ENCODE measurements at places on chromosomes 7 and 10.

DNA sequence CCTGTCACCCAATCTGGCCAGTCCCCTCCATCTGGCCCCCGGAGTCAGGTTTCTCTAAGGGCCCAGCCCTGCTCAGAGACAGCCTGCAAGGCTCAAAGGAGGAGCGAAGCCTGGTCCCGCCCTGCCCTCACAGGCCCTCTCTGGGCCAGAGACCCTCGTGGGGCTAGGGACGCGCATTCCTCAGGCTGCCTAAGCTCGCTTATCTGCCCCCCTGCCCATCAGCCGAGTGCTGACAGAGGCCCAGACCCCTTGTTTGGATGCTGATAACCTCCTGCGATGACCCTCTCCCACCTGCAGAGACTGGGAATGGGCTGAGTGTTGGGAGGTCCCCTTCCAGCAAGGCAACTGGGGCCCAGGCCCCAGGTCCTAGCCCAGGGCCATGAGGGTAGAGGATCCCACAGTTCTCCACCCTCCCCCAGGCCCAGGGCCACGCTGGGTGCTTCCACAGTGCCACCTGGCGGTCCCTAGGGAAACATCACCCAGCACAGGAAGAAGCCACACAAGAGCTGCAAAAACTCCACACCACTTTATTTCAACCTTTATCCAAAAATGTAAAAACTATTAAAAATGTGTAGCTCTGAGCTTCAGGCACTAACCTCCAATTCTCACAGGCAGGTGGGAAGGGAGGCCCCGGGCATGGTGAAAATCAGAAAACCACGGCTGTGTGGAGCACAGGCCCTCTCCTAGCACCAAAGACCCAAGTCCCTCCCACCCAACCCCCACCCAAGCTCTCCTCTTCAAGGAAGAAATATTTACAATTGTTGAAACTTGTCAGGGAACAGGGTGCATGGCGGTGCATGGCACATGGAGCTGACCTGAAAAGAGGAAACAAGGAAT lies 2.2 kb downstream of the NPM3 start:
- DNase-seq, result no peak

DNA sequence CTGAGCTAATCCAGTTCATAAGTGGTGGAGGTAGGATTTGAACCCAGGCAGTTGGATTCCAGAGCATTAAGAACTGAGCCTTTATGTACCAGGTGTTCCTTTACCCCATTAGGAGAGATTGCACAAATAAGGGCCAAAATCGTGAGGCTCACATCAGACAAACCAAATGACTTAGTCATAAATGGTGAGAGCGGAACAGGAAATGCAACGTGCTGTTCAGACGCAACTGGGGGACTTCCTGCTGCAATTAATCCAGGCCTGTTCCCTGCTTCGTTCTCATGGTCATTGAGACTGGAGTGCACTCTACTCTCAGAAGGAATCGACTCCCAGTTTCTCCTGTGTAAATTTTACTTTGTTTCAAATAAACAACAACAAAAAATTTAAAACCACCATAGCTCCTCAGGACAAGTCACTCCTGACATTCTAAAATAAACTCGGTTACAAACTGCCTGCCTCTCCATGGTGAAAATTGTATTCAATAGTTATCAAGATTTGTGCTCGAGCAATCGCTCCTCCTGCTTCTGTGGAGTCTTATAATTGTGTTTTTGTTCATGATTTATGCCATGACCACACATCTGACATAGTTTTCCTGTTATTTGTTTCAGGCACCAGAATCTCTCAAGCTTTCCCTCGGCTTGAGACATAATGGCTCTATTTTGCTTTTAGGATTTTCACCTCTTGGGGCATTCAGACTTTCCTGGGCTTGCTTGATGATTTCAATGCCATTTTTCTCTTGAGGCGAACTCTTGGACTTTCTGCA lies 115.3 kb upstream of the BMPER start:
- no peak for DNase-seq

- DNase-seq, result no peak
Observed at GRCh38 chr7:44569959-44570358, 3.7 kb downstream of the DDX56 start.

GRCh38 chr10:32887481-32887880 lies 70.5 kb downstream of the ITGB1 start:
- no peak for DNase-seq

GRCh38 chr7:22666732-22667131 lies 60.3 kb upstream of the IL6 start:
- no peak for DNase-seq

DNA sequence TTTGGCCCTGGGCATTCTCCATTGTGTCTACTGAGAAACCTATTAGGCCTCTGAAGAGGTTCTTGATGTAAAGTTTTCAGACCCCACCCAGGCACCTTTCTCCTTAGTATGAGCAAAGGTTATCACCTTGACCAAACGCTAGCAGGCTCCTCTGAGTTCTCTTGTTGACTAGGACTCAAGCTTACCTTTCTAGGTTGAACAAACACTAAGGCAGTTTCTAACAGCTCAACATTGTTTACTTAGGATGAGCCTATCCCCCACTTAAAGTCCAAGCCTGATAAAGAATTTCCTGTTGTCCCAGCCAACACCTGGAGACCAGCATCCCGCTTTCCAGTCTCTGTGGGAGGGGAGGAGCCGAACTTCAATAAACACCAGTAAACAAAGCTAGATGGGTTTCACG lies 26.3 kb upstream of the ITGB8 start:
- no peak for DNase-seq

DNA sequence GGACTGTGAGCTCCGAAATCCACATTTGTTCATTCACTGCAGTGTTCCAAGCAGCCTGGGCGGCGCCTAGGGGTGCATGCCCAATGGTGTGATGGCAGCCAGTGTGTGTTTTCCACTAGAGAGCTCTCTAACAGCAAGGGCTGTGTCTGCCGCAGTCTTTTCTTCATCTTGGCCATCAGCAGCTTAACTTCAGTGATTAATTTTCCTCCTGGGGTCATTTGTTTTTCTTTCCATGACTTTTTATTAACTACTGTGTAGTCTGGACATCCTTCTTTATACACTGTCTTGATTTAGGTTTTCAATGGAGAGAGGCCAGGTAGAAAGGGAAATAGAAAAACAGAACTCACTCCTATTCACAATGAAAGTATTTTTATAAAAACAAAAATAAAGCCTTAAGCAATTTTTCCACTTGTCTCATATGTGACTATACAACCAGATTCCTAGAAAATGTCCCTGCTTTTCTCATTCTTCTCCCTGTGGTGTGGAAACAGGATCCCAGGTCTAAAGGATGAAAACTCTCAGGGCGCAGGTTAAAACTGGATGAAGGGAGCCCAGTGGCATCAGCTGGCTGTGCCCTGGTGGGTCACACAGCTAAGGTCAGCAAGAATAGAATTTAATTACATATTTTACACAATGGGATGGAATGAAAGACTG lies 176.8 kb downstream of the PKD1L1 start:
- no peak for DNase-seq

DNA sequence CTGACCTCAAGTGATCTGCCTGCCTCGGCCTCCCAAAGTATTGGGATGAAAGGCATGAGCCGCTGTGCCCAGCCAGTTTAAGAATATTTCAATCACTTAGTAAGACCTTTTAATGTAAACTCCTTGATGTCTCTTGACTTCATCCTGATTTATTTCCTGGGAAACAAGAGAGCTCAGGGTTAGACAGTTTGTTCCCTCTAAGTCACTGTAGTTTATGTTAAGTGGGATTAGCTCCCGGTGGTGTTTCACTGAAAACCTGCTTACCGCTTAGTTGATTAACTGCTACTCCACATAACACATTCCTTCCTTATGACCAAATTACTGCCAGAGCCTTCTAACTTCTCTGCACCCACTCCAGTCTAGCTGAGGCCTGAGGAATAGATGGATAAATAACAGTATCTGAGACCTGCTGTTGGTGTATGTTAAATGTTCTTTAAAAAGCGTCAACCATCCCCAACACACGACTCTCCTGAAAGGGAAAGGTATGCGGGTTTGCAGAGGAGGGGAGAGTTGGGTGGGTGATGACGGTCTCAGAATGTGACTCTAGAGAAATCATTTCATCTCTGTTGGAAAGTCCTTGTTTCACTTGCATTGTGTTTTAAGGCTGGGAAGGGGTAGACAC lies 48.7 kb downstream of the CREB3L2 start:
- DNase-seq, result no peak

GRCh38 chr7:92699560-92699959 lies 109.4 kb upstream of the FAM133B start:
- no peak for DNase-seq
